ENCODE measurements at places on chromosomes 3 and 15.
A peak's percentile ranks its signal among the peaks of the same experiment; 100 is the strongest.

DNA sequence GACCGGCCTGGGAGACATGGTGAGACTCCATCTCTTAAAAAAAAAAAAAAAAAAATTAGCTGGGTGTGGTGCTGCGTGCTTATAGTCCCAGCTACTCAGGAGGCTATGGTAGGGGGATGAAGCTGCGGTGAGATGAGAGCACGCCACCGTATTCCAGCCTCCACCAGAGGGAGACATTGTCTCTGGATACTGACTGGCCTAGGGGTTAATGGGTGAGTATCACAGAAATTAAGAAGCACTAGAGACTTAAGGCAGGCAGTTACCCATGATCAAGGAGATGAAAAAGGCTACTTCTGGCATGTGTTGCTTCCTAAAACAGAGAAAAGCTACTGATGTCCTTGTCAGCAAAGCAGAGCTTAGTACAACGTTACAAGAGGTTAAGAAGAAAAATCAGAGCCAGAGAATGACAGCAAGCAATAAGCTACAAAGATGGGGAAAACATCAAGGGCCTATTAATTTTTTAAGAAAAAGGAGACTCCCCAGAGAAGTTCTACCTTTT, 8.6 kb downstream of the TFRC start:
- no peak for DNase-seq

DNA sequence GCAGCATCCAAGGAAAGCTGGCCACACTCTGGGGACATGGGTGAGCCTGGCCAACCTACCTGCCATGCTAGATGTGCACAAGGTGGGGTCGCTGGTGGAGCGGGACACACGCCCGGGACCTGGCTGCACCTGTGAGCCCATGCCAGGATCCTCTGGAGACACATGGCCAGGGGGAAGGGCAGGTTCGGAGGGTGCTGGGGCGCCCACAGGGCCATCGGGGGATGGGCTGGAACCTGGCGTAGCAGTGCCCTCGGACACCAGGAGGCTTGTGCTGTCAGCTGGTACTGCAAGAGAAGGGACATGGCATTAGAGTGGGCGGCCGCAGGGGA, 143.4 kb downstream of the NSMCE3 start:
- DNase-seq: no peak

- DNase-seq: no peak
Measured at GRCh38 chr15:42090370-42090769, 4.0 kb downstream of the PLA2G4D start.

DNA sequence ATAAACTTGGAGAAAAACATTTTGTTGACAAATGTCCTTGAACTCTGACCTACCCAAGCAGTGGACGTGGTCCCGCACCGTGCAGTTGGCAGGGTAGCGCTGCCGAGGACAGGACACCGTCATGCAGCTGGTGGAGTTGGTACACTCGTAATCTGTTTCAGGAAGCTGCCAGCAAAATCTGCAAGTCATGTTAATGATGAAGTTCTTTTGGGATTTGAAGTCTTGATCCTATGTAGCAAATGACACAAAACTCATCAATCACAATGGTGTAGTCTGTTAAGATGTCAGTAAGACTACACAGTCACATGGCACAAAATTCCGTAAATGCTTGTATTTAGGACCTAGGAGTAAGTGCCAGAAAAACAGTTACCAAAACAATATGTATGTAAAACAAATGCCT, 5.5 kb downstream of the TM2D3 start:
- no peak for DNase-seq

GRCh38 chr3:41216993-41217392, 17.7 kb downstream of the CTNNB1 start:
- DNase-seq: no peak

DNA sequence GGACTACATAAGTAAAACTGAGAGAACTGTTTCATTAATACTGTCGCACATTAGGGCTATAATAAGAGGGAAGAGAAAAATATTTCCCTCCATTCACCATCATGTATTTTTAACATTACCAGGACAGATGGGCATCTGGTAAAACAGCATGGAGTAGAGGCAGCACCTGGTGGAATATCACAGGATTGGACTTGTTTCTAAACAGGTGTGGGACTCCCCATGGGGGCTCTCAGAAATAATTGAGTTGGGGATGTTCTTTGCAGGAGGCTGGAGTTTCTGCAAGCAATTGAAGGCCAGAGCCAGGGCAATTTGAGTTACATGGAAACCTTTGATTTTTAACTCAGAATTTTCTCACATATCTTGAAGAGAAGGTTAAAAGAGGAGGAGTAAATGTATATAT, 8.4 kb upstream of the MINDY2 start:
- no peak for DNase-seq

DNA sequence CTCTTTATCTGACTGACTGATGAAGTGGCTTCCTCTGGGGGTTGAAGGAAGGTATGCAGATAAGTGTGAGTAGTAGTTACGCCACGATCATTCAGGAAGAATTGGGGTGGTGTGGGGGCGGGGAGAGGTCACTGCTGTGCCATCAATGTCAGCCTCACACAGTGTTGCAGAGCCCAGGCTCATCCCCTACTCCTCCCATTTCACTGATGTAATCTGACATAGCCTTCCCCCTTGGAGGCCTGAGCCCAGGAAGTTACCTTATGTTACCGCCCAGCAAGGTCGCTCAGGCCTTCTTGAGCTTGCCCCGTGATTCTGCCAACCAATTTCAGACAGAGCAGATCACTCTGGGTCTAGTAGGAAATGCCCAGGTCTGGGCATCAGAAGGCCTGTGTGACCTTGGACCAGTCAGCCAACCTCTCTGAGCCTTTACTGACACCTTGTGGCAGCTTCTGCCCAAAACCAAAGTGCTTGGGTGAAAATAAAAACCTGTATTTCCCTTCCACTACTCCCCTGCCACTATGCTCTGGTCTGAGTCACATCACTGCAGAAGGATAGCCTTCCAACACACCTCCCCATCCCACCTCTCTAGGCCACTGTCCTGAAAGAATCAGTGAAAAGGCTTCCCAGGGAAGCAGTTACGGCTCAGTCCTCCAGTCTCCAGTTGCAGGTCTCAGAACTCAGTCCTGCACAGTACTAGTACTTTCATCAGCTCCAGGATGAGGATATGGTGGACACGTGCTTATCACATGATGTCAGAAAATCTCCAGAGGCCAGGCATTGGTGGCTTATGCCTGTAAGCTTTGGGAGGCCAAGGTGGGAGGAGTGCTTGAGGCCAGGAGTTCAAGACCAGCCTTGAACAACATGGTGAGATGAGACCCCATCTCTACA, 28.1 kb upstream of the INSYN1 start:
- DNase-seq: no peak

- DNase-seq: peak; percentile 25
Measured at GRCh38 chr15:91694831-91695210, 158.7 kb upstream of the SLCO3A1 start.

GRCh38 chr3:125916376-125916978, 52.5 kb upstream of the ROPN1B start:
- peak; percentile 68 for DNase-seq

DNA sequence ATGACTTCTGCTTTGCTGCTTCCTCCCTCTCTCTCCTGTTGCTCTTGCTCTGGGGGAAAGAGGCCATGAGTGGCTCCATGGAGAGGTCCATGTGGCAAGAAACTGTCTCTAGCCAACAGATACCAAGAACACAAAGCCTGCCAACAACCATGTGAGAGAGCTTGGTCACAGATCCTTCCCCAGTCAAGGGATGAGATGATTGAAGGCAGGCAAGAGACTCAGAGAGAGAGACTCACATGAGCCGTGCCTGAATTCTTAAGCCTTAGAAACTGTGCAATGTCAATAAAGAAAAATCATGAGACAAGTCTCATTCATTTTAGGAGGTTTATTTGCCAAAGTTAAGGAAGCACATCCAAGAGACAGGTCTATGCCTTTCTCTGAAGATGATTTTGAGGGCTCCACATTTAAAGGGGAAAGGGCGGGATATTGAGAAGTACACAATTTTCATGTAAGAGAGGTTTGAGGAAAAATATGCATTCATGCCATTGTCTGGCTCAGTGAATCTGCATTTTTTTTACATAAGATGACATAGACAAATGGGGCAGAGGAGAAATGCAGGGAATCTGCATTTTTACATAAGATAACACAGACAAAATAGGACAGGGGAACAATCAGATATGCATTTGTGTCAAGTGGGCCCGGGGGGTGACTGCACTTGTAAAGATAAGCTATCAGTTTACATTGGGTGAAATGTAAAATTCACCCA, 59.5 kb upstream of the SUCLG2 start:
- no peak for DNase-seq

DNA sequence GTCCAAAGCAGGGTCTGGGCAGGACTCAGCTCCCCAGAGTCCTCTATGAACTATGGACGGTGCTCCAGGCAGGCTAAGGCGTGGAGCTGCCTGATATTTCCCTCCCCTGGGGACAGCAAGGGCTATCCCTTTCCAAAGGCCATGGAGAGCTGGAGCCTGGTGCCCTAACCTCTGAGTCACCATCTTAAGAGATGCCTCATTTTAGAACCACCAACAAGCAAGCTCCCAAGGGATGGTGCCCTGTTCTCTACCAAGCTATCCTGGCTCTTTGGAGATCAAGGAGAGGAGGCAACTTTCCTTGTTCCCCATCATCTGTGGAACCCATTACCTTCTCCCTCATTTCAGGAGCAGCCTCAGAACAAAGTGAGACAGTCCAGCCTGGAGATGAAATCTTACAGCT, 15.7 kb downstream of the STARD5 start:
- no peak for DNase-seq

DNA sequence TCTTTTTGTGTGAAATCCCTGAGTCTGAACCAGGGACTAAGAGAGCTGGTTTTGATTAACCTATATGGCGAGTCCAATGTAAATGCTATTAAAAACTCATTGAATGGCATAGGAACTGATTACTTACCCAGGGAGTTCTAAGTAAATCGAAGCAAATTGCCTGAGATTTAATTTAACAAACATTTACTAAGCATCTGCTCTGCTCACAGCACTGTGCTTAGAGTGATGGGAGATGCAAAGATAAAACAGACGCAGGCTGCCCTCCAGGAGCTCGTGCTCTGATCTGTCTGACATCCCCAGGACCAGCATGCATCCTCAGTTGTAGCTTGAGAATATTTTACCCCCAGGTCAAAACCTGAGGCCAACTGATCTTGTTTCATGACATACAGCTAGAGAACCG, 247.9 kb downstream of the NR2F2 start:
- no peak for DNase-seq

DNA sequence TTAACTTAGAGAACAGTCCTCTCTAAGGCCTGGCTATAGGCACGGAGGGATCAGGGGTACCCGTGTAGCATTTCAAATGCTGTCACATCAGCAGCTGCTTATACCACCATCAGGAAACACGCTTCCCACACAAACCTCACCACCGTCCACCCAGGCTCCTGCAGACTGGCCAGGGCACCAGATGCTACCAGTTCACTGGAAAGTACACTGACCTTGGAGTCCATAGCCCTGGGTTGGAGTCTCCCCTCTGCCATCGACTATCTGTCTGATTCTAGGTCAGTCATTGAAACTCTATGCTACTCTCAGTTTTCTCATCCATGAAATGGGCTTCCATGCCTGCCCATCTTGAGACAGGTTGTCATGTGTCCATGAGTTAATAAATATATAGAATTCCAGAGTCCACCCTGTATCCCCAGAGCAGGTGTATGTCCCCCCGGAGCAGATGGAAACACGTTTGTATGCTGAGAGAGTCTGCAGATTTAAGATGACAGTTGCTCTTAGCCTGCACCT, 156.0 kb upstream of the SMAD3 start:
- no peak for DNase-seq

GRCh38 chr3:139099968-139100817, 55.5 kb upstream of the PRR23C start:
- DNase-seq: no peak

DNA sequence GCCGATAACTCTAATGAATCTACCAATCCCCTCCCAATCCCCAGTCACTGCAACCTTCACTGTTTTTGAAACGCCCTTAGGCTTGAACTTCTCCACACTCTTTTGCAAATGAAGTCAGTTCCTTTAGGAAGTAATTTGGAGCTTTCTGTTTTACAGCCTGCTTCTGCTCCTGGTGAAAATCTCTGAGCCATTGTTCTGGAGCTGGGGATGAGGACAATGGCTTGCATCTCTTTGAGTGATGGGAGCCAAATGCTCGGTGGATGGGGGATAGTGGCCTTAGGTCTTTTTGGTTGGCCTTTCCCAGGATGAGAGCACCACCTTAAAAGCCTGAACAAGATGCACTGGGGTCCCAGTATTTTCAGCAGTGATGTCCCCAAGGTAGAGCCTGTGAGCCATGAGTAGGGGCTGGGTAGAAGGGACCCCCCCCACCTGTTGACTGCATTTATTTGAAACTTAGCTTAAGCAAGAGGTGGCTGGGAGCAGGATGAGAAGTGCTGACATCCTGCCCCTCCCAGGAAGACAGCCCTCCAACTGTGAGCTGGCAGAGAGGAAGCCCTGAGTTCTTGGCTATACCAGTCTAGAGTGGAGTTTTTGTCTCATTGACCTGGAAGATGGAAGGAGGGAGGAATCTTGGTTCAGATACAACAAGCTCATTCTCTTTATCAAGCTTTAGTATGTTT, 7.6 kb upstream of the MYO5C start:
- no peak for DNase-seq

DNA sequence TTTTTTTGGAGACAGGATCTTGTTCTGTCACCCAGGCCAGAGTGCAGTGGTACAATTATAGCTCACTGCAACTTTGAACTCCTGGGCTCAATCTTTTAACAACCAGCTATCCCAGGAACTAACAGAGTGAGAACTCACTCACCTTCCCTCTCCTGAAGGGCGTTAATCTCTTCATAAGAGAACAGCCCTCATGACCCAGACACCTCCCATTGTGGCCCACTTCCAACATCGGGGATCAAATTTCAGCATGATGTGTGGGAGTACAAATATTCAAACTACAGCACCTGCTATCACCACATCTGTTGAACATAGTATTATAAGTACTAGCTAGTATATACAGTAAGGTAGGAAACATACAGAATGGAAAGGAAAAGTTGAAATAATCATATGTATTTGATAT, 132.5 kb downstream of the DOCK3 start:
- DNase-seq: no peak

DNA sequence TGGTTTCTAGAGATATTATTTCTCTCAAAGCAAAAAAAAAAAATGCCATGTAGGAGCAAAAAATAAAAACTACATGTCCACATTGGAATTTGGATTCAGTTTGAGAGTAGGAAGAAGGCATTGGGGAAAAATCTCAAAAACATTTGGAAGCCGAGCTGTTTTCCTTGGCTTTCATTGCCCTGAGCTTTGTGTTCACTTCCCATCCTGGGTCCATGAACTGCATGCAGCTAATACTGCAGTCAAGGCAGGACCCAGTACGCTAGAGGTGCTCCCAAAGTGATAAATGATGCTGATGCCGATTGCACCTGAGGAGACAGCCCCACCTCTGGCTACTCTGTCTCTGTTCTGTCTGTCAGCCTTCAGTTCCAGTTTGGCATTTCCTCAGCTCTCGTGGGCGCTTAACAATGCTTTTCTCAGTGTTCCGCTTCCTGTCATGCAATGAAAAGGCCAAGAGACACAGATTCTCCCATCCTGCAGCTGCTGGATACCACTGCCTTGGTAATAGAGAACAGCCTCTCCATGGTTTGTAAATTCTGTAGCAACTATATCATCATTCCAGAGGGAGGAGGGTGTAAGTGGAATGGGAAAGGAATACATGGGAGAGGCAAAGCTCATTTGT, 181.8 kb downstream of the RYR3 start:
- DNase-seq: no peak
